Adrenal gland (tissue), 19 donors: ENCODE measurements at places on chromosomes 6 and 20. TPM values are rescaled to one million over a fixed set of nuclear protein-coding genes. Genes with fewer than 3 reads are reported as not detected.

PLG gene
- total RNA-seq, result not detected

RBBP8NL gene
- not detected for total RNA-seq

SIM1 gene
- not detected for total RNA-seq

MAP1LC3A gene
- total RNA-seq, result 23.1 TPM

- no peak for DNase-seq
Observed at GRCh38 chr6:56744528-56744927, 101.8 kb upstream of the DST start.

GRCh38 chr6:168030908-168031307 is 33.4 kb downstream of the KIF25 start:
- DNase-seq, result no peak

DNA sequence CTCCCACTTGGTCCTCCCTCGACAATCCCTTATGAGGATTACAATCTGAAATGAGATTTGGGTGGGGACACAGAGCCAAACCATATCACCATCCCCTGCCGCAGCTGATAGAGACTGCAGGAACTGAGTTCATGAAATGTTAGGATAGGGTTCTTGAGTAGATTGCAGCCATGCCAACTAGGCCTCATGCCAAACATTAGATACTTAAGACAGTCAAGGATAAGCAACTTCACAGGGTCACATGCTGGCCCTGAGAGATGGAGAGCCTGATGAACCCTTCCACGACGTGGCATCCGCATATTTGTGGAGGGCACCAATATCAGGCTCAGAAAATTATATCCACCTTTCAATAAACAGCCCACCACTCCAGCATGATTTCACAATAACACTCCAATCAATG is 121.3 kb downstream of the ALDH8A1 start:
- no peak for DNase-seq

- DNase-seq, result no peak
Observed at GRCh38 chr6:107292715-107293271, 166.6 kb downstream of the PDSS2 start.

- DNase-seq, result no peak
Observed at GRCh38 chr6:107545763-107546162, 55.8 kb downstream of the SOBP start.

GRCh38 chr6:42135161-42135560 is 7.3 kb downstream of the C6orf132 start:
- no peak for DNase-seq

- no peak for DNase-seq
Observed at GRCh38 chr6:43964659-43965570, 162.3 kb downstream of the MRPL14 start.

GRCh38 chr20:56964901-56965300 is 301.5 kb downstream of the BMP7 start:
- DNase-seq, result no peak

GRCh38 chr6:50707652-50708300 is 5.5 kb upstream of the TFAP2D start:
- no peak for DNase-seq
